T-helper 1 cell (primary cell): ENCODE measurements at places on chromosomes 2 and 18.

DNA sequence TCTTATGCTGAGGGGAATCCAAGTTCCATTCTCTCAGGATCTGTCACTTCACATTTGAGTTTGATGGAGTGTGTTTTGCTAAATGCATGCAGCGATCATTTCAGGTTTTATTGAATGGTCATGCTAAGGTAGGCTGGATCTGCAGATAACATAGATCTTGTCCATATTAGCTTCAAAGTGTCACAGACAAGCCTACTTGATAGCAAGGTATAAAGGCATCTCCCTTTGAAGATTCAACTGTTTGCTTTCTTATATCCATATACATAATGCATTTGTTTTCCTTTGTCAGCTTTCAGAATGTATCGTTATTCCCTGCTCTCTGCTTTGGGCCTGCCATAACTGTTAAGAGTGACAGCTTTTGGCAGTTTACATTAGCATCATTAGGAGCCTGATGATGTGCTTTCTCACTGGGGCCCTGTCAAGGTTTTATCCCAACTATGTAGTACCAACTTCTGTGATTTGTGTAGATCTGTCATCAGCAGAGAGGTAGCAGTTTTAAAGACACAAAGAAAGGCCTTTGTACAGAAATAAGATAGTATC lies 604.3 kb upstream of the CDH7 start:
- no peak for DNase-seq

DNA sequence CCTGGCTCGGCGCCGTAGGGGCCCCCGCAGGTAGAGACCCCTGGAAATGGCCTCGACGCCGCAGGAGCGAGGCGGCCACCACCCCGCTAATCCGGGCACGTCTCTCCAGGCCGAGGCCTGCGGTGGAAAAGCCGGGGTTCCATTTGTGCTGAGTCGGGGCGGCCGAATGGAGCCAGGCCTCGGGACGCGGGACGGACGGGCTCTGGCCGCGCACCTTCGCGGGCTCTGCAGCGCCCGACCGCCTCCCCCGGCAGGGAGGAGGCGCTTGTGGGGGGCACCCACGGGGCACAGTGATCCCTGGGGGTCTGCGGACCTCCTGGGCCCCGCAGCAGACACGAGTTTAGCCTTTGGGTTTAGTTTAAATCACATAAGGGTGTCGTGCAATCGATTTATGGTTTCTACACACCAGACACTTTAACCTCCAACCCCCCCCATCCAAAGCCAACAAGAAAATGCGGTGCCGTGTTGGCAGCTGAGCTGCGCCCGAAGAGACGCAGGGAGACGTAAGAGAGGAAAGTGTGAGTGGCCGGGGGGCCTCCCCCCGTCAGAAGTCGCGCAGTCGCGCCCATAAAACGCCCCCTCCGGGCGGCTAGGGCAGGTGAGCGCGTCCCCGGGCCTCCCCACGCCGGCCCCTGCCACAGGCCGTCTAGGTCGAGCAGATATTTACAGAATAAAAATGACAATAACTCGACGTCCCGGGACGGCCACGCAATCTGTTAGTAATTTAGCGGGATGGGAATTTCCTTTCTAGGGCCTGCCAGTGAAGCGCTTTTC lies 1.0 kb upstream of the NFATC1 start:
- no peak for DNase-seq

GRCh38 chr2:62234755-62235655 lies 39.1 kb downstream of the B3GNT2 start:
- no peak for DNase-seq

- DNase-seq: no peak
Observed at GRCh38 chr2:71891155-71891554, 256.5 kb downstream of the CYP26B1 start.

DNA sequence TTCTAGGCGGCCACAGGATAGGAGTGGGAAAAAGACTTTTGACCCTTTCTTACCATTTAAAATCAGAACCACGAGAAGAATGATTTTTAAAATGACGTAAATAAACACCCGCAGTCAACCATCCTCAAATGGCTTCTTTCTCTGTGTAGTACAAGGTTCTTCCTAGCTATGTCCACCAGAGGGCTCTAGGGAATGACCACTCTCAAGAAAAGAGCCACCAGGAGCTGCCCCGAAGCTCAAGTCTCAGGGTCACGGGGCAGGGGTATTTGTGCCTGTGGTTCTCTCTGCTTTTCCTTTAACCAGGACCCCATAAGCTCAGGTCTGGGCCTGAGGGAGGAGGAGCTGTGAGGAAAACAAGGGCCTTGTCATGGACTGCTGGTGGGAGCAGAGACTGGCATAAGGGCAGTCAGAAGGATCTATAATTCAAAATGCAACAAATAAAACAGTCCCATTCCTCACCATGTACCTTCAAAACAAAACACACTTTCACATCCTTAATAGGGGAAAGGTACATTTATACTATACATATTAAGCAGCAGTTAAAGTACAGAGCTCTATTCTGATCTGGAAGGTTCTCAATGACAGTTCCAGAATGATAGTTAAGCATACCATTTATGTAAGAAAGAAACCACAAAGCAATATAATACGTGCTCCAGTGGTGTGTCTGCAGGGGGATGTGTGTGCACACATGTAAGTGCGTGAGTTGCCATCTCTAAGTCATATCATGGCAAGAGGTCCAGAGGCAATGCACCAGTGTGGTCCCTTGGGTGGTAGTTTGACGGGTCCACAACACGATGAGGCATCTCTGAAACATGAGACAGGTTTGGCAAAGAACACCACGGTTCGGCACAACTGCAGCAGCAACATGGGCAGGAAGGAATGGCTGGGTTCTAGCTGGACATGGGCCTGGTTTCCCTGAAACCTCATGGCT lies 18.6 kb downstream of the LYPD1 start:
- DNase-seq: no peak

DNA sequence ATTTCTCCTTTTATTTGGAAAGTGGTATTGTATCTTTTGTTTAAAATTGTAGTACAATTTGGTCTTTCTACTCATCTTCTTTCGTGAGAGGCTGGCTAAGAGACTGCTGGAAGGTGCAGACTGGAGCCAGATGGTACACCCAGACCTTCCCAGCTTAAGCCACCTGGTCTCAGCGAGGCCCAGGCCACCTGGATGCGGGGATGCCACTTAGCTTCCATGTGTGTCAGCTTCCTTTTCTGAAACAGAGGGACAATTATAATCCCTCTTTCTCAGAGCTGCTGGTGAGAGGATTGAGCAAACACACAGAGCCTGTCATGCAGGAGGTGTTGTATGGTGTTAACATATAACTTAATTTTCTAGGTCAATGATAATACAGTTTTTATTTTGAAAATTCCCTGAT lies 17.4 kb downstream of the FARP2 start:
- no peak for DNase-seq

- no peak for DNase-seq
Observed at GRCh38 chr18:62828852-62829251, 113.5 kb downstream of the PHLPP1 start.

GRCh38 chr18:30811580-30811979 lies 231.0 kb downstream of the DSC3 start:
- no peak for DNase-seq

DNA sequence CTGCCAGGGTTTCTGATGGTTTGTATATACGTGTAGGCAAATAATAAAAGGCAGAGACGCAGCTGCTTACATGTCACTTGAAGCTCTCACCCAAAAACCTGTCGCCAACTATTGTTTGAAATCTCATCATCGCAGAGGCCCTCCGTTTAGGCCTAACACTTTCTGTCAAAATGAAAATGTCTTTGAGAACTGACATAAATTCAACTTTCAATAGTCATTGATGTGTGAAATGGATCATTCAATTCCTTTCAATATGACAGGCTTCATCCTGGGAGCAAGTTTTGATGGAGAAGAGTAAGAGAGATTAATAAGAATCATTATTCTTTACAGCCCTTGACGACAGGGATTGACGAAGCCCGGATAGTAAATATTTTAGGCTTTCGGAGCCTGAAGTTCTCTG lies 2.7 kb downstream of the ACTG2 start:
- DNase-seq: no peak

GRCh38 chr2:42424033-42424432 lies 63.0 kb upstream of the COX7A2L start:
- DNase-seq: no peak

GRCh38 chr2:105873721-105874120 lies 129.0 kb downstream of the NCK2 start:
- DNase-seq: no peak

GRCh38 chr2:218070587-218070986 lies 1.5 kb downstream of the RUFY4 start:
- no peak for DNase-seq

DNA sequence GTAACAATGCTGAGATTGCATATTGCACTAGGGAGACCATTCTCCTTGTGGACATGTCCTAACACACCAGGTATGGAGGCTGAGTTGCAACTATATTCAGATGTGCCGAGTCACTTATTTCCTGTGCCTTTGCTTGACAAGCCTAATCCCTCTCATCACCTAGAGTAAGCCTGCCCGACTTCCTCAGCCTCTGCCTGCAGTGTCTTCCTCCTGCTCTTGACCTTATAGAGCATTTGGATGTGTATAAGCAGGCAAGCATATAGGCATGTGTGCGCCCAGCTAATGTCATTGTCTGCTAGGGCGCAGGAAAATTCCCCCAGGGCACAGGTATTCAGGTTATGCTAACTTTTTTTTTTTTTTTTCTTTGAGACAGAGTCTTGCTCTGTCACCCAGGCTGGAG lies 316.9 kb downstream of the CDH2 start:
- DNase-seq: no peak

DNA sequence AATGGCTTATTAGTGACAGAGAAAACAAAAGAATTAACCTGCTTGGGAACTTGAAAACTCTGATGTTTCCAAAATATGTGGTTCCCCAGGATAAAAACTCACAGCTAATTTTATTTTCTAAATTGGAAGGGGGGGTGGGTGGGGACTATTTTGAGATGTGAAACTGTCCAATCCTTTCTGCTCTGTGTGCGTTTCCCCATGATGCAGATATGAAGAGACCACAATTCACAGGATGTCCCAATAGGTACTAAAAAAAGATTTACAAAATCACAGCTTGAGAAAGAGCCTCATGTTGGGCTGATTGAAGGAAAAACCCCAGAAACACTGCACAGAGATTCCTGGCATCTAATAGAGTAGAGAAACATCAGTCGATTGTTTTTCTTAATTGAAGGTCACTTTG lies 273.2 kb downstream of the ARHGAP15 start:
- no peak for DNase-seq

DNA sequence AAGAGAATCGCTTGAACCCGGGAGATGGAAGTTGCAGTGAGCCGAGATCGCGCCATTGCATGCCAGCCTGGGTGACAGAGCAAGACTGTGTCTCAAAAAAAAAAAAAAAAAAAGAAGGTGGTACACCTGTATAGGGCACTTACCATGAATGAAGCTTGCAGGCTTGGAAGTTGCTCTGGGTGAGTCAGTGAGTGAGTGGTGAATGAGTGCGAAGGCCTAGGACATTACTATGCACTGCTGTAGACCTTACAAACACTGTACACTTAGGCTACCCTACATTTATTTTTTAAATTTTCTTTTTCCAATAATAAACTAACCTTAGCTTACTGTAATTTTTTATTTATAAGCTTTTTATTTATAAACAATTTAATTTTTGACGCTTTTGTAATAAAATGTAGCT lies 78.4 kb upstream of the ATG16L1 start:
- no peak for DNase-seq

DNA sequence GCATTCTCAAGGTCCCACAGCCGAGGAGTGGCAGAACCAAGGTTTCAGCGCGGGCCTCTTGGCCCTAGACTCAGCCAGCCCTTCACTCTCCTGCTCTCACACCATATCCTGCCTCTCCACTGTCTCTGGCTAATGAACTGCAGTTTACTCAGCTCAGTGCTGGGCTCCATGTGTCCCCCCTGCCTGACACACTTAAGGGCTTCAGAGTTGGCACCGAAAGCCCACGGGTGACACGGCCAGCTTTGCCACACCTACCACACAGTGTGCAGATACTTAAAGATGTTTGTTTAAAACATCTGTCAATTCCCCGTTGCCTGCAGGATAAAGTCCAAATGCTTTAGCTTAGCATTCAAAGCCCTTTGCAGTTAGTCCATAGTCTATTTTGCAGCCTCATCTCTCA lies 241.2 kb downstream of the SEPTIN10 start:
- no peak for DNase-seq

DNA sequence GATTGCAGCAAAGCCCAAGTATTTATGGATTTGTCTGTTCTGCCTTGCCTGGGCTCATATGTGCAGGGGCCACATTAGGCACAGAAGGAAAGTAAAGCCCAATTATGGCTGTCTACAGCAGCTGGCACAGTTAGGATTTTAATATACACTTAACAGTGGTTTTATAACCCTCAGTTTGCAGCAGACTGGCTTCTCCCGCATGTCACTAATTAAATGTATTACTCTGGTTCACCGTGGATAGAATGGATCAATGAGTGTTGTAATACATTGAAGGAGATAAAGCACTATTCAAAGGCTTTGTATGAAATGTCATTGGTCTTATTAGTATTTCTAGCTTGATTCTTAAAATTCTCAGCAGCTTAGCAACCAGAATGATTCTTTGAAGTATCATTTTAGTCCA lies 320.2 kb downstream of the KCNS3 start:
- DNase-seq: no peak

DNA sequence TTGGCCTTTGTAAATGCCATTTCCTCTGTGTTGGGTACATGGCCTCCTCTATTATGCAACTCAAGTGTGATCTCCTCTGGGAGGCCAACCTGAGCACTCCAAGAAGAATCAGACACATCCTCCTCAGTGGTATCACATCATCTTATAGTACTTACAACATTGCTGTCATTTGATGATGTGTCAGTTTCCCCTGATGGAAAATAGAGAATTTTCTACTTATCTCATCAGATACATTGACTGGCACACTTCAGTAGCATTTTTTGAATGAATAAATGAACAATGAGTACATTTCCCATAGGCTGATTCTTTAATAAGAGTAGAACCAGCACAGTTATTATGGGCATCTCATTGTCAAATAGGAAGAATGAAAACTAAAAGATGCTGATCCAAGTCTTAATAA lies 86.6 kb upstream of the NXPH2 start:
- DNase-seq: no peak

GRCh38 chr2:69210385-69210784 lies 176.6 kb downstream of the GFPT1 start:
- DNase-seq: no peak

DNA sequence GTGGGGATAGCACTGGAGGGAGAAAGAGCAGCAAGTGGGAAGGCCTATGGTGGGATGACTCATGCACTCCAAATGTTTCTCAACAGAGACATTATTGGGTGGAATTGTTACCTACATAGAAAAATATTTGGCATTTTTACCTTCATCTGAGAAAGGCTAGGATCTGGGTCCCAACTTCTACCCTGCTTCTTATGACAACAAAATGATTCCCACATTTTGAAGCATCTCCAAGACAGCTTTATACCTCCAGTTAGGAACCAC lies 908.9 kb upstream of the GYPC start:
- DNase-seq: no peak

- DNase-seq: no peak
Observed at GRCh38 chr2:30030361-30030760, 109.0 kb upstream of the ALK start.

GRCh38 chr2:36607947-36608346 lies 10.0 kb upstream of the FEZ2 start:
- DNase-seq: no peak

DNA sequence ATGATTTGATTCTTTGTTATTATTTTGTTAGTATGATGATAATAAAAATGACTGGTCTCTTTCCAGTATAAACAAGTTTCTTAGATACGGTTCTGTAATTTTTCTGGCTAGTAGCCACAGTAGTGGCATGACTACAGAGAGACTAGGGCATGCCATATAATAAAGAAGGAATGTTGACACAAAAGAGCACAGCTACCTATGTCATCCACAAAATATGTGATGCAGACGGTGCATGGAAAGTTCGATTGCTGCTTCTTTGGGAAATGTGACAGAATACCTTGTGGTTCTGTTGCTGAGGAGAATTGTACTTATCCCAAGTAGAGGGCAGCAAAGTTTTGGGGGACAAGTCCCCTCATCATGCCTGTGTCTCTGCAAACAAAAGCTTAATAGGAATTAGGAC lies 26.1 kb upstream of the SETBP1 start:
- DNase-seq: no peak
